ENCODE measurements at places on chromosomes 5 and 9. TPM values are rescaled to one million over a fixed set of nuclear protein-coding genes. Genes with fewer than 3 reads are reported as not detected.

GRCh38 chr9:135908093-135908753, 877 bp upstream of the CAMSAP1 start:
- H3K4me1 ChIP-seq, result peaks cover 42% of the 10 kb centered on the region
- H3K27me3 ChIP-seq, result no peaks in the 10 kb centered on the region
- H3K27ac ChIP-seq, result peak overlapping the region; percentile 28

GRCh38 chr5:93017376-93017775, 563.6 kb downstream of the NR2F1-AS1 start:
- no peaks in the 10 kb centered on the region for H3K36me3 ChIP-seq
- peaks cover 16% of the 10 kb centered on the region for H3K4me1 ChIP-seq
- no peak for DNase-seq
- H3K27me3 ChIP-seq, result no peaks in the 10 kb centered on the region
- H3K4me3 ChIP-seq, result no peak overlapping the region
- no peak overlapping the region for H3K27ac ChIP-seq

DNA sequence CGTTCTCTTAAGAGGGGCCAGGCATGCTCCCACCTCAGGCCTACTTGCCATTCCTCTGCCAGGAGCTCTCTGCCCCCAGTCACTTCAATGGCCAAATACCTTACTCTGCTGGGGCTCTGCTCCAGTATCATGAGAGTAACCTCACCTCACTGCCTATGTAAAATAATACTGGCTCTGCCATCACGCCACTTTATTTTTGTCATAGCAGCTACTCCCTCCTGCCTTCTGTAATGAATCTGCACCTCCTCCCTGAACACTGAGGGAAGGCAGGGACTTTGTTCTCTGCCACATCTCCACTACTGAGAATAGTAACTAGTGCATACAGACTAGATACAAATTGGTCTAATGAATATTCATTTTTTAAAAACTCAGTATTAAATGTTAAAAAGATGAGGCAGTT, 33.8 kb downstream of the MACROH2A1 start:
- DNase-seq, result no peak
- H3K27ac ChIP-seq, result peak overlapping the region; percentile 70
- peaks cover 25% of the 10 kb centered on the region for H3K4me1 ChIP-seq
- peaks cover 16% of the 10 kb centered on the region for H3K36me3 ChIP-seq
- no peak overlapping the region for H3K4me3 ChIP-seq
- no peaks in the 10 kb centered on the region for H3K27me3 ChIP-seq

DNA sequence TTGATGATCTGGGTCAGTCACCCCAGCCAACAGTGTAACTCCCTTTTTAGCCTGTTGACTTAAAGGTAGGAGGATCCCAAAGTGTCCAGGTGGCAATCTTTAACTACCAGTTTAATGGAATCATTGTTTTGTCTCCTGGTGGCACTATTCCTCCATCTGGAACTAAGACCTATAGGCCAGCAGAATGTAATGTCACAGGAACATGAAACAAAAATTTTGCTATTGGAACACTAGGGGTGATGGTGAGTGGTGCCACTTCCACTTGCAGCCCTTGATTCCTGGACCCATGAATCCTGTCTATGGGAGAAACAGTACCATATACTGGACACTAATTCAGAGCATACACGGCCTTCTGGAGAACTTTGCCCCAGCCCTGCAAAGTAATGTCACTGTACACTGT, 219.5 kb upstream of the RASA1 start:
- no peak overlapping the region for H3K4me3 ChIP-seq
- H3K27me3 ChIP-seq, result no peaks in the 10 kb centered on the region
- no peaks in the 10 kb centered on the region for H3K4me1 ChIP-seq
- no peak overlapping the region for H3K27ac ChIP-seq
- DNase-seq, result no peak

Gene ELL2
- total RNA-seq, result 11.7 TPM

Gene FOXI1
- total RNA-seq, result not detected

Data from mesothelial cell of epicardium (in vitro differentiated cells).